ENCODE measurements at places on chromosomes 2 and 18.

DNA sequence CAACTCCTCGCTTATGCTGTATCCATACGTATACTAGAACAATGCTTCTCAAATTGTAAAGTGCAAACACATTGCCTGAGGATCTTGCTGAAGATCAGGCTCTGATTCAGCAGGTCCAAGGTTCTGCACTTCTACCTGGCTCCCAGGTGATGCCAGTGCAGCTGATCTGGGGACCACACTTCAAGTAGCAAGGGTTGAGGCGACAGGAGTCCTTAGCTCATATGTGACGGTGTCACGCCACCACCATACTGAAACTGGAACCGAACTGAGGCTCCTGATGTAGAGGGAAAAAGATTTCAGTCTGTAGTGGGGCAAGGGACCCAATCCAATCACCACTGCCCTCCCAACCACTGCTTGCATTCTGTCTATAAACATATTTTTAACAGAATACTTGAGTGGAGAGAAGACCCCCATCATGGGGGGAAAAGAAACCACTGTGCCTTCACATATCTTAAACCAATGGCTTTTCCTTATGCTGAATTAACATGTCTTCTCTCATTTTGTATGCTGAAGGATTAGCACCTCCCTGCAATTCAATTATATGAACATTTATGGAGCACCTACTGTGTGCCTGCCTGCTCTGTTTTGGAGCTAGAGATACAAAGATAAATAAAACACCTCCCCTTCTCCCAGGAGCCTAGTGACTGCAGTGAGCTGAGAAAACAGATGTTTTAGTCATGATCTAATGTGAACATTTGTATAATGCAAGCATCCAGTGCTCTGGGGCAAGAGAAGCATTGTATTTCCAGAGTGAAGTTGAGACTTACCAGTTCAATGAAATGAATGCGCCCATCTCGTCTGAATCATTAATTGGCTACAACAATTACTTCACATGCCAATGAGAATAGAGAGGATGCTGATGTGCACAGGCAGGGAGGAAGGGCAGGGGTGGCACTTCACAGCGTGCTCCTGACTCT, 6.6 kb upstream of the ASAP2 start:
- no peak for DNase-seq

DNA sequence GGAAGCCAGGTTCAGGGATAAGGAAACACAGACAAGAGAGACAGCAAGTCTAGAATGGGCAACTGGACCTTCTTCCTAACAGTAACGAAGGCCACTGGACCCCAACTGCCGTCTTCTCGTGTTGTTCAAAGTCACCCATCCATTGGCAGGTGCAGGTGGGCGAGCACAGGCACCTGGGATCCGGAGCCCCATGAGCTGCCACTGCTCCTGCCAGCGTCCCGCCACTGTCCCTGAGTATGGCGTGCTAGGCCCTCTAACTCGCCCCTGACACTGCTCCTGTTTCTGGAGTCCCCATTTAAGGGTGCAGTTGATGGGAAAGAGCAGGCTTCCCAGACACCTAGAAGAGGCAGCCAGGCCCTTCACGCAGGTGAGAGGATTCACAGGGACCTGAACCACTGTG, 48.0 kb downstream of the NDUFA10 start:
- no peak for DNase-seq

DNA sequence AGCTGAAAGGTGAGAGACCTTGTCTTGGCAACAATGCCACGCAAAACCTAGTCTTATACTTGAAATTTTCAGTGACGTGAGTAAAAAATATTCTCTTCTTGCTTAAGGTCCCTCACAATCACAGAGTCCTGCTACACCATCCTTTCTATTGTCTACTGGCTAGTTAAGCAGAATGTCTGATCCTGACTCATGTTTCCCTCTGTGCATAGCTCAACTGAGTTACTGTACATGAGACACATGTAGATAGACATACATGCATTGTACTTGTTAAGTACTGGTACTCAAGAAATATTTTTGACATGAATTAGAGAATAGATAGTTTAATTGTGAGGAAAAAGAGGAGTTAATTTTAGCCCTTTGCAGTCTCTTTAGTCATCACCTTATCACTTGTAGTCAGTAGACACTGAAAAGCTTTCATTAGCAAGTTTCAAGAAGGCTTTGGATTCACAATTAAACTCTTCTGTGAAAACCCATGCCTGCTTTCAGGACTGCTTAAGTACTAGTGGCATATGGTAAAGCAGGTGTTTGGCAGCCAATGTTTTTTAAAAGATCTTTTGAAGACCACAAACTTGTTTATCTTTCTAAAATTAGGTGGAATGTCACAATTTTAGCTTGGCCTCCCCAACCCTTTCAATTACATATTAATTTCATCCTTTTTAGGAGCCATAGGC, 158.7 kb upstream of the CCDC150 start:
- no peak for DNase-seq

DNA sequence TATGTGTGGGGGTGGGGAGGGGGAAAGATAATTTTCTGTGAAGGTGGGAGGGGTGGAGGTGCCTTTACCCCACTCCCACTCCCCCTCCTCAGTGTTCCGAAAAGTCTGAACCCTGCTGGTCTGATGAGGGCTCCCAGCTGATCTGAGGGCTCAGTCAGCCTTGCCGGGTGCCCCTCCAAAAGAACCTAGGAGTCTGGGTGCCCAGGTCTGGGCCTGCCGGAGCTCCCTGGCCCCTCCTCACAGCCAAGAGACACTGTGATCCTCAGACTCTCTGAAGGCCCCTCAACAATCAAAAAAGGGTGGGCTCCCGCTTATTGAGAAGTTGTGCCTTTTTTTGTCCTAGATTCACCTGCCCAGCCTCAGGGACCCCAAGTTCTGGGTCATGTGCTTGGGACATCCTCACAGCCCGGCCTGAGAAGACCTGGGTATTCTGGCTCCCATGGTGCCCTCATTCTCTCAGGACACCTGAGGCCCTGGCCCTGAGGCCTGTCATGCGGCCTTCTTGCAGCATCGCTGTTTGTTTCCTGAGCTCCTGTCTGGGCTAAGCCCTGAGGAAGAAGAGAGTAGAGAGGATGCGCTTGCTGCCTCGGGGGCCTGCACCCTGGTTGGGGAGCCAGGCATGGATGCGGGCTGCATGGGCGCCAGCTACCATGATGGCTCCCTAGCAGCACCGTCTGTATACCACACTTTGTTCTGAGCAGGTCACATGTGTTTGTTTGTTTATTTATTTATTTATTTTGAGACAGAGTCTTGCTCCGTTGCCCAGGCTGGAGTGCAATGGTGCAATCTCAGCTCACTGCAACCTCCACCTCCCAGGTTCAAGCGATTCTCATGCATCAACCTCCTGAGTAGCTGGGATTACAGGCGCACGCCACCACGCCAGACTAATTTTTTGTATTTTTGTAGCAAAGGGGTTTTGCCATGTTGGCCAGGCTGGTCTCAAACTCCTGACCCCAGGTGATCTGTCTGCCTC, 44.0 kb downstream of the SDC1 start:
- DNase-seq: no peak

GRCh38 chr2:109129356-109129920, 433 bp downstream of the SH3RF3 start:
- DNase-seq: no peak
